A673 (cell line): ENCODE measurements at places on chromosomes 1 and 21. TPM values are rescaled to one million over a fixed set of nuclear protein-coding genes. Genes with fewer than 3 reads are reported as not detected.

Gene MAGOH
- total RNA-seq, result 75.1 and 76.3 TPM in 2 replicates

GRCh38 chr1:26602378-26602959, 72.9 kb downstream of the RPS6KA1 start:
- DNase-seq, result peak; percentile 81

GRCh38 chr1:228795596-228795995, 60.3 kb downstream of the RHOU start:
- no peak for DNase-seq

DNA sequence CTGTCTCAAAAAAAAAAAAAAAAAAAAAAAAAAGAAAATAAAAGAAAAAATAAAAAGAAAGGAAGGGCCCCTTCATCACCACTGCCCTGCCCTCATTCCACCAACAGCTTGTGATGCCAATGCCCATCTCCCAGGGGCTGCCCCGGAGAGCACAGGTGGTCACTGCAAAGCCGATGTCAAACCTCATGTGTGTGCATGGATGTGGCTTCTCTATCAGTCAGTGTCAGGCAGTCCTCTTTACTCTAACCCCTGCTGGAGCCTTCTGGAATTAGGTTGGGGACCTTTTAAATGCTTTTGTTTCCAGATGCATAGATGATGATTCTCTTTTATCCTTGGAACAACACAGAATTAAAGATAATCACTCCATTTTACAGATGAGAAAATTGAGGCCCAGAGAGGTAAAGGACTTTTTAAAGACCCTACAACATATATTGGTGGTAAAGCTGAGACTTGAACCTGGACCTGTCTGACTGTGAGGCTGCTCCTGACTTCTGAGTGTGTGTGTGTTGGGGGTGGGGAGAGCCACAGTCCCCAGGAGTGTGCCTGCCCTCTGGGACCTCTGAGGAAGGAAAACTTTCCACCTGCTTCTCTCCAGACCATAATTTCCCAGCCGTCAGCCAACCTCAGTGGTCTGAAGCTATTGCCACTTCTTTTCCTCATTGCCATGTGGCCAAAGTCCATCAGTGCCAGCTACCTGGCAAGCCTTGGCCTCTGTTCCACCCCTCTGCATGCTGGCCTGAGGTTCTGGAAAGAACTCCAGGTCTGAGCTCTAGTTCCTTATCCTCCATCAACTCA, 3.0 kb upstream of the TMEM54 start:
- no peak for DNase-seq

DNA sequence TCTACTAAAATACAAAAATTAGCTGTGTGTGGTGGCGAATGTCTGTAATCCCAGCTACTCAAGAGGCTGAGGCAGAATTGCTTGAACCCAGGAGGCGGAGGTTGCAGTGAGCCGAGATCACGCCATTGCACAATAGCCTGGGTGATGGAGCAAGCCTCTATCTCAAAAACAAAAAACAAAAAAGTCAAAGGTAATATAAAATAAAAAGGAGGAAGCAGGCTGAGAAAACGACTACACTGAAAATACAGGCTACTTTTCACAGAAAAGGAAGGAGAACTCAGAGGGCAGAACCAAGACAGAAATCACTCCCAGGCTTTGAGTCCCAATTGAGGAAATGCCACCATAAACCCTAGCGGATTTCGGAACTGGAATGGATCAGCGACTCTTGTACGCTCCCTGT, 5.9 kb upstream of the A3GALT2 start:
- no peak for DNase-seq

Gene HMCN1
- 134 and 182 TPM in 2 replicates for total RNA-seq

Gene ADGRL4
- total RNA-seq, result not detected in 2 replicates

DNA sequence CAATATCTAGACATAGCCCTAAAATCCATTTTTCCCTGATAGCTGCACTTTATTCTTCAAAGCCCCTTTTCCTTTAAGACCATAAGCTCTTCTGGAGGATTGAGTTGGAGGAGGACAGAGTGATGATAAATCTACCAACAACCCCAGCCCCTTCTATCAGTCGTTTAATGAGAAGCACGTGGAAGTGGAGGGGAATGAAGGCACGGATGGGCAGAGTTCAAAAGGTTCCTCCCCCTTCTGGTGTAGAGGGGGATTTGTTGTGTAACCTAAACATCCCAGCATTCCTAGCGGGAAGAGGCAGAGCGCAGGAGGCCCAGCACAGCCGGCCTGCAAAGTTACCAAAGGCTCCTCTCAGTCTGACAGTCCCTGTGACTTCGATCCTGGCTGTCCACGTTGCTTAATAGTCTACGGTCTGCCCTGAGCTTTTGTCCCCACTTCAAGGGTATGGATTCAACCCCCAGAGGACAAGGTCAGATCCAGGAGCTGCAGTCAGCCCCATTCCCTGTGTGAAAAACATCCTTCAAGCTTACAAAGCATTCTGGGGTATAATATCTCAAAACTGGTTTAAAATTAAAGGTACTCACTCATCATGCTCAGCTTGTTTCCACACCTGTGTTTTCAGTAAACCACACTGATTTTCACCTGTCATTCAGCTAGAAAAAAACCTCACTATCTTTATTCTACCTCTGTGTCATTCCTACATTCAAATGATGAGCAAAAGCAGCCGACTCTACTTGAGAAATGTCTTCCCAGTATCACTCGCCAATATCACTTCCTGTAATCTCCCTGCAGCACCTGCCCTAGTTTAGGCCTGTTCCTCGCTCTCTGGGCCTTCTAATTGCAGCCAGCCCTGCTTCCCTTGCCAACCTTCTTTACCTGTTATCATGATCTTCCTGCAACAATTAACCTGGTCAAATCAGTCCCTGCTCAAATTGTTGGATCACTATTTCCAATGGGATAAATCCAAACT, 117.9 kb downstream of the PLPP3 start:
- DNase-seq, result no peak

- DNase-seq, result no peak
Observed at GRCh38 chr1:92273039-92273438, 25.7 kb downstream of the GLMN start.

DNA sequence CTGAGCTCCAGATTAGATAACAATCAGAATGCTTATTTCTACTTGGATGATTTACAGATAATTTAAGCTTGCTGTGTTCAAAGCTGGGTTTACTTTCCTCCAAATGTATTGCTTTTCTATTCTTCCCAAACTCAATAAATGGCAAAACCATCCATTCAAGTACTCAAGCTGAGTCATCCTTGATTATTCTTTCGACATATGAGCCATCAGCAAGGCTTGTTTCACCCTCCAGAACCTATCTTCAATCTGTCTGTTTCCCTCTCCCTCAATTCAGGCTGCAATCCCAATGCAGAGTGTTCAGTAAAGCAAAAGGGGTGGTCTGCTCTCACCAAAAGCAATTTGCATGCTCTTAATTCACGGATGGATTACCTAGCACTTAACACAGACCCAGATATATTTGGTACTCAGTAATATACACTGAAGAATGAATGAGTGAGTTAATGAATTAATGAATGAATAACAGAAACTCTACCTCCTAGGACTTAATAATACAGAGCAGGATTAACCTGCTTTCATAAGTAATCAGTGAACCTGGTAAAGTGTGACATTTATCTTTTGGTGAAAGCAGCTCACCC, 41.9 kb downstream of the DDR2 start:
- DNase-seq, result peak; percentile 60

Gene MIGA1
- 13.8 and 14.1 TPM in 2 replicates for total RNA-seq

- DNase-seq, result no peak
Observed at GRCh38 chr1:231642618-231643017, 16.0 kb downstream of the DISC1 start.

- DNase-seq, result no peak
Observed at GRCh38 chr1:13817906-13818305, 117.9 kb downstream of the PRDM2 start.

Gene SYTL1
- total RNA-seq, result 2.1 and 3.6 TPM in 2 replicates

DNA sequence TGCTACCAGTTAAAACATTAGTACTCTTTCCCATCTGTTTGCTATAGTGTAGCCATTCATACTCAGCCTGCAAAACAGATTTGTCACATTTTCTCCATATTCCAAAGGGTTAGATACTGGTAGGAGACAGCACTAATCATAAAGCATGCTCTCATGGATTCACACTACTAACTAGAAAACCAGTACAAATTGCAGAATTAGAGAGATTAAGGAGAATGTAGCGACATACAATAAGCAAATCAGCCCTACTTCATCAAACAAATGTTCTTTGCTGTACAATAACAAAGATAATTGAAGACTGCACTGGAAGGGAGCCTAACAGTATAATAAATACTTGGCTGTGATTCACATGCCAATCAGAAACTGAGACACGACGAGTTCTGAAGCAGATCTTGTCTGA, 368.0 kb upstream of the PRMT6 start:
- no peak for DNase-seq

Gene PADI4
- not detected in 2 replicates for total RNA-seq

DNA sequence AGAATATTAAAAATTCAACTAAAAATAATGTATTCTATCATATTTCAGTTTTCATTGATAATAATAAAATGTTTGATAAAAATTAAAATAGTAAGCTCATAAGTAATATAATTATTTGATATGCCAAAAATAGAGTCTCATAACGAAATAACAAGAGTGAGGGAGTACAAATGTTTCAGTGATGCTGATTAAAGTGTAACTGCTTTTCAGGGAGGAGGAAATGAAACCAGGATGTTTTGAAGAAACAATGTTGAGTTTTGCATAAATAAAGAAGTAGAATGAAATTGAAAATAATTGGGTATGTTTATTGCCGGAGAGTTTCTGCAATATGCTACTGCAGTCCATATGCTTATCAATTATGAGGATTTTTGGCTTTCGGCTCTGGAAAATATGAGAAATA, 1159.8 kb upstream of the ADGRL2 start:
- DNase-seq, result no peak

Gene INSRR
- 0.11 and 0.15 TPM in 2 replicates for total RNA-seq

DNA sequence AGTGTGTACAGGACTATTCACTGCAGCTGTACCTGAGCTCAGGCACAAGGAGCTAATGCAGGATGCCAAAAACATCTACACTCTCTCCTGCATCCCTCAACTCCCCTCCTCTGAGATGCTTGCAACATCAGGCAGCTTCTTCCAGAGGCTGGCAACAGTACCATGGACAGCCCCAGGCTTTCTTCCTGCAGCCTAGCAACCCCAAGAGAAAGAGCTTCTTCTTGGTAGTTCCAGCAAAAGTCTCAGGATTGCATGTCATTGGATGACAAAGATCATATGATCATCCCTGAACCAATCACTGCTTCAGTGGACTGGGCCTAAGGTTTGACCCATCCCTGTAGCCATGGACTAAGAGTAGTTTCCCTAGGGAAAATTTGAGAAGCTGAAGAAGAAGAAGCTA, 46.7 kb downstream of the CAMK2N1 start:
- DNase-seq, result no peak

Gene ILDR2
- total RNA-seq, result not detected in 2 replicates

Gene TFAP2E
- total RNA-seq, result 0.52 and 0.79 TPM in 2 replicates

DNA sequence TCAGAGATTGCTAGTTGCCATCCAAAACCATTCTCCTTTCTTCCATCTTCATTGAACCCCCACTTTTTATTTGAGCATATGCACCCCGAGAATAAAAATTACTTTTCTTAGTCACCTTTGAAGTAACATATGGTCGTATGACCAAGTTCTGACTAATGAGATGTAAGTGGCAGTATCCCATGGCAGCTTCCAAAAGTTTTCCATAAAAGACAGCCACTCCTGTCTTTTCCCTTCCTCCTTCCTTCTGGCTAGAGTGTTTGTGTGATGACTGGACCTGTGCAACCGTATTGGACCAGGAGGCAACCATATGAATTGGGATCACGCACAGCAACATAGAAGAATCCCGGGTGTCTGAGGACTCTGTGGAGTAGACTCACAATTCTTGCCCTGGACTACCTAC, 41.1 kb upstream of the CCSAP start:
- no peak for DNase-seq

DNA sequence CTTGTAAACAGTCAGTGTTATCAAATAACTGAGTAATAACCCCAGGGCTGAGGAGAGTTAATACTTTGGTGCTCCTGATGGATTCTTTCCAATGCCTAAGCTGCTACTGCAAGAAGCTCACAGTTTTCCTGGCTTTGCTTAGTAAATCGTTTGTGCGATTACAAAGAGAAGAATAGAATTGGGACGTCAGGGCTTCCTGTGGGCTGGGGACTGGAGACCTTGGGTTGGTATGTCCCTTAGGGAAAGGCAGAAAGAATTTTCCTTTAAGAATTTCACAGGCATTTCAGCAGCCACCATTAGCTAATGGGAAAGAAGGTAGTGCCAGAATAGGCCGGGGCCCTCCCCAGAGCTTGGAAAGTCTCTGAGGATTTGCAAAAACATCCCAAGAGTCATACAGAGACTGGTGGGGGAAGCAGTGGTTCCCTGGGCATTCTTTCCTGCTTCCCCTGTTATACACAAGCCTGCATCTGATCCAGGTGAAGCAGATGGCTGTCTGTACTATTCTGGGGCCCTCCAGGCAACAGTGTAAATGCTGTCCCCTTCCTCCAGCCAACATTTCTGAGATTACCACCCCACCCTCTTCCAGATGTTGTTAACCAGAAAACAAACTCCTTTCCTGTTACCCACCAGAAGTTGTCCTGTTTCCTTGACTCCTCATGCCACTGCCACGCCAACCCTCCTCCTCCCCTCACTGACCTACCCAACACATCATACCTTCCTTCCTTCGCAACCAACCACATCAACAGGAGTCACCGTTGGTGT, 40.2 kb downstream of the PLXNA2 start:
- DNase-seq, result peak; percentile 12

- DNase-seq, result no peak
Observed at GRCh38 chr1:56095696-56096665, 483.4 kb downstream of the PLPP3 start.

DNA sequence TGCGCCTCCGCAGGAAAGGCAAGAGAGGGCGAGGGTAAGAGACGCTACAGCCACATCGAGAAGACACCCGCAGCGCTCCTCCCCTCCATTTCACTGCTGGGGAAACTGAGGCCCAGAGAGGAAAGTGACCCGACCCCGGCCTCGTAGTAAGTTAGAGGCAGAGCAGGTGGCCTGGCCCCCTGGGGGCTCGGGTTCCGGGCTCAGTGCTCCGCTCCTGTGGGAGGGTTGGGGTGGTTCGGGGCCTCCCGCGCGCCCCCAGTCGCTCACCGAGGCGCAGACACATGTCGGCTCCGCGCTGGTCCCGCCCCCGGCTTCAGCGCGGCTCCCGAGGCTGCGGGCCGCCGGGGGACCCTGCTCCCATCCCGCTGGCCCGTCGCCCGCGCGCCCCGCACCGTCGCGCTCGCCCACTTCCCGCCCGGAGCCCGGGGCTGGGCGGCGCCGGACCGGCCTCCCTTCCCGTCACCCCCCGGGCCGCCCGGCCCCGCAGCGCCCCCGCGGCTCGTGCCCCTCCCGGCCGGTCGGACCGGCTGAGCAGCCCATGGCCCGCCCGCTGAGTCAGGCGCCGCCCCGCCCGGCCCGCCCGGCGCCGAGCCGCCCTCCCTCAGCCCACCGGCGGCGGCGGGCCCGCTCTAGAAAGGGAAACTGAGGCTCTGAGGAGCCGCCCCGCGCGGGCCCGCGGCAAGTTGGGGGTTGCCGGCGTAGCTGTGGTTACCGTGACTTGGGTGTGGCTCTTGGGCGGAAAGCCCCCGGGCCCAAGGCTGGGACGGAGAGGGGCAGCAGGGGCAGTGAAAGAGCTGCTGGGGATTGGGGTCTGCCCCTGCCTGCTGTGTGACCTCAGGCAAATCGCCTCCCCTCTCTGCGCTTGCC, at the start of gene TMEM54:
TSS of gene TMEM54 (minus strand) at position 434 of the 867 bp plus-strand sequence. CDS start at position 283, 151 bp downstream.
- DNase-seq, result no peak

Gene FLG2
- total RNA-seq, result not detected in 2 replicates

Gene SPOCD1
- 0.58 and 0.85 TPM in 2 replicates for total RNA-seq
